Sciatic nerve (tissue), 2 donors: ENCODE measurements at places on chromosomes 1 and 21.
A peak's percentile ranks its signal among the peaks of the same experiment; 100 is the strongest.

DNA sequence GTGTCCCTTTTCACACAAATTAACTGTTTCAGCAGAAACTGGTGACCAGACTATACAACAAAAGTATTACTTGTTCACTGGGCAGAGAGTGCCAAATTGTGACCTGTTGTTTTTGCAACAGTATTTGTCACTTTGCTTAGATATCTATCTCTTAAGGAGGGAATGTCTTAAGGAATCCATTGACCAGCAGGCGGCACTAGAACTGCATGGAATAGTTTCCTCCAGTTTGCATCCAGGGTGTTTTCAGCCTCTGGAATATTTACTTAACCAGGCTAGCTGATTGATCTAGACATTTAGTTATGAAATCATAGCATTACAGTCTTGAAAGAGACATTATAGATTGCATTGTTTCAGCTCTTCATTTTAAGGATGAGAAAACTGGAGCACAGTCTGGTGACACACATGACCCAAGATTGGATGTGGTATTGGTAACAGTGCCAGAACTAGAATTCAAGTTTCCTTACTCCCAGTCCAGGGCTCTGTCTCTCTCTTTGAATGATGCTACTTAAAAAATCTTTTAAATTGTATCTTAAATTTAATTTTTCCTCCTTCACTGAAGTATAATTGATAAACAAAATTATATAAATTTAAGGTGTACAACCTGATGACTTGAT, 16.9 kb downstream of the RPTN start:
- DNase-seq, result peak; percentile 75

GRCh38 chr1:11357276-11357675, 84.3 kb downstream of the UBIAD1 start:
- no peak for DNase-seq

DNA sequence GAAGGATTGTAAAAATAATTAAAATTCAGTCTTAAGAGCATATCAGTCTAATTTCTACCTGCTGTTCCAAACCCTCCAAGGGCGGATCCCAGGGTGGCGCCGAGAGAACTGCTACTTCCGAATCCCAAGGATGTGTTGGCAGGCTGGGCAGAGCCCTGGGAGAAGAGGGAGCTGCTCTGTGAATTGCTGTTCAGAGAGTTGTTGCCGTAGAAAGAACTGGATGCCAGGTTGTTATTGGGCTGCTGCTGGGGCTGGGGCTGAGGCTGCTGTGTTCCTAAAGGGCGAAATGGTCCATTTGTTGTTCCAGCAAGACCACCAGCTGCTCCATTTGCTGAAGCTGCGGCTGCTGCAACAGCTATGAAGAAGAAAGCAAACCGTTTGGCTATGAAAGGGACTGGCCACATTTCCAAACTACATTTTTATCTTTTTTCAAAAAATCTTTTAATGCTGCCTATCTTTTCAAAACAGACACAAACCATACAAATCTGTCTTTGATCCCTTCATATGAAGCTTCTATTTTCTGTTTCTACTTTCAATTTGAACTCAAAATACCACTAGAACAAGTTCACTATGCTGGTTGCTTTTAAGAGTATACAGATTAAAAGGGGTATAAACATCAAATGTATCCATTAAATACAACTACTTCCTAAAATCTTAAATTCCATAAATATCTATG, 57.5 kb upstream of the SDC3 start:
- no peak for DNase-seq

DNA sequence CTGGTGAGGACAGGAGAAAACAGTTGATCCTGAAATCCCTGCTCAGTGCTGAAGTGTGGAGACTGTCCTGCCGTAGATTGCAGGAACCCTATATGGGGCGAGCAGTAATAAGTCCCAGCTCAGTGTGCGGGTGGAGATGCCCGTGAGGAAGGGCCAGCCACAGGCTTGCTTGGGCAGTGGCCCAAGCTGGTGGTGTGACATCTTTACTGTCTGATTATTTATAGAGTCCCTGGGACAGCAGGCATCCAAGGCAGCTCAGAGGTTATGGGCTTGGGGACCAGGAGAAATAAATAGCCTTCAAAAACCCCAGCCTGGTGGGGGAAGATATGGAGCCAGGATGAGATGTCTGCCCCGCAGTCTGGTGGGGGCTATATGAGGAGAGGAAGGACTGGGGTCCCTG, 170.7 kb upstream of the POU3F1 start:
- no peak for DNase-seq
